Activated T-helper 17 cell treated with anti-CD3 and anti-CD28 coated beads, Interleukin-2, amount 50 U/mL, for 72 hours (primary cell): ENCODE measurements at places on chromosomes 5 and 9.

DNA sequence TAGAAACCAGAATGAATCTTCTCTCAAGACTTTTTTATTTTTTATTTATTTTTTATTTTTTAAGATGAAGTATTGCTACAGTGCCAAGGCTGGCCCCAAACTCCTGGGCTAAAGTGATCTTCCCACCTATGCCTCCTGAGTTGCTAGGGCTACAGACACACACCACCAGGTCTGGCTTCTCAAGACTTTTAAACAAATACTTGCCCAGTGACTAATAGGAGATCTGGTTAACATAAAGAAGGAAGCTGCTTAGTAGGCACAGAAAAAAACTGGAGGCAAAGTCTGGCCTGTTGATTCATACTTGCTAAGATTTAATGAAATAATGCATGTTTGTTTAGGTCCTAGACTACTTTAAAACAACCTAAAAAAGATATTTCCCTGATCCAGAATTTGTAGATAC is 43.8 kb downstream of the SLC38A9 start:
- no peak for ATAC-seq

DNA sequence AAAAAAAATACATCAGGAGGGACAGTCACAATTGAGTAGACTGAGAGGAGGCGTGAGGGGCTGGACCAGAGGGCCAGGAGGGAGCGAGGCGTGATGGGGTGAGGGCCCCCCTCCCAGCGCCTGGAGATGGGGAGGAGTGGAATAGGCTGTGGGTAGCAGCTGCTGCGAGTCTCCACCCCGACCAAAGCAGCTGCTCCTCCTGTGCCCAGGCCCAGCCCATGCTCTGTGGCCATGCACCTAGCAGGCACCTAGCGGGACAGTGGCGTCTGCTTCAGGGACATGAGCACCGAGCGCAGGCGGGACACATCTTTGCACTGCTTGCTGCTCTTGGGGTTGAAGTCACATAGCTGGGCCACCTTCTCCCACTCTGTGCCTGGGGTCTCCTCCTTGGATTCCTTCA is 4.0 kb downstream of the HIGD2A start:
- no peak for ATAC-seq

GRCh38 chr5:98940581-98940980 is 11.8 kb upstream of the CHD1 start:
- ATAC-seq: no peak

GRCh38 chr5:90506221-90506620 is 23.2 kb downstream of the LYSMD3 start:
- ATAC-seq: no peak

DNA sequence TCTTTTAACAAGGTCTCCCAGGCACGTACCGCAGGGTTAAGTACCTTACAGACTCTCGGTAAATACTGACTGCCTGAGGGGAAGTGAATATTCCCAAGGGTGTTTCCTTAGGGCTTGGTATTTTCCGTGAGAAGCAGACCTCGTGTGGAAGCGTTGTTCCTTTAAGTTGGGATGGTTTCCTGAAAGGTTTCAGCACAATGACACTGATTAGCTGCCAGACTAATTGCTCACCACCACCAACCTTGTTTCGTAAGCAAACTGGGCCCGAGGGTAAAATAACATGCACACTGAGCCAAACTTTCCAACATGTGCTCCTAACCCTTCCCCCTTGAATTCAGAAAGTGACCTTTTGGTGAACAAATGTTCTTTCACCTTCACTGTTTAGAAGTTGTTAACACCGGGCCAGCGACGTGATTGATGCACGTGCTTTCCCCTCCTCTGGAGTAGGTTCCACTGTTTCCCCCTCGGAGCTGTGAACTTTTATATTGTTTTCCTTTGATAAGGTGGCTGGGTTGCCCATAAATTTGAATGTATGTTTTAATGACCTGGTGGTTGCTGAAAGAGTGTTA is 128.1 kb upstream of the RPS23 start:
- ATAC-seq: no peak

- ATAC-seq: no peak
Measured at GRCh38 chr5:128924299-128924698, 41.0 kb upstream of the SLC27A6 start.

- ATAC-seq: no peak
Measured at GRCh38 chr5:159759791-159760290, 156.4 kb upstream of the ADRA1B start.

DNA sequence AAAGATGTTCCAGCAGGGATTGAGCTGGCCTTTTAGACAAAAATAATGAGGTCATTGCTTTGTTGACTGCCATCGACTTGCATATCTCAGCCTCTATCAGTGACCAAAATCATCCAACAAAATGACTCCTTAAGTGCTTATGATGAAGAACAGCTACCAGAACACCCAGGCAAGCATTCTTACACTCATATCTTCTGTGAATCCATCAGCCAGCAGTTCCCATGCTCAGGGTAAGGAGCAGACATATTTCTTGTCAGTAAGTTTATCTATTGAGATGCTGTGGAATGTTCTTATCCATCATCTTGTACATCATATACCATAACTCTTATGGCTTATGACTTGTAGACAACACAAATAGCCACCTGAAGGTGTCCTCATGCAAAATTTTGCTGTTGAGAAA is 20.2 kb upstream of the SPDL1 start:
- ATAC-seq: no peak

DNA sequence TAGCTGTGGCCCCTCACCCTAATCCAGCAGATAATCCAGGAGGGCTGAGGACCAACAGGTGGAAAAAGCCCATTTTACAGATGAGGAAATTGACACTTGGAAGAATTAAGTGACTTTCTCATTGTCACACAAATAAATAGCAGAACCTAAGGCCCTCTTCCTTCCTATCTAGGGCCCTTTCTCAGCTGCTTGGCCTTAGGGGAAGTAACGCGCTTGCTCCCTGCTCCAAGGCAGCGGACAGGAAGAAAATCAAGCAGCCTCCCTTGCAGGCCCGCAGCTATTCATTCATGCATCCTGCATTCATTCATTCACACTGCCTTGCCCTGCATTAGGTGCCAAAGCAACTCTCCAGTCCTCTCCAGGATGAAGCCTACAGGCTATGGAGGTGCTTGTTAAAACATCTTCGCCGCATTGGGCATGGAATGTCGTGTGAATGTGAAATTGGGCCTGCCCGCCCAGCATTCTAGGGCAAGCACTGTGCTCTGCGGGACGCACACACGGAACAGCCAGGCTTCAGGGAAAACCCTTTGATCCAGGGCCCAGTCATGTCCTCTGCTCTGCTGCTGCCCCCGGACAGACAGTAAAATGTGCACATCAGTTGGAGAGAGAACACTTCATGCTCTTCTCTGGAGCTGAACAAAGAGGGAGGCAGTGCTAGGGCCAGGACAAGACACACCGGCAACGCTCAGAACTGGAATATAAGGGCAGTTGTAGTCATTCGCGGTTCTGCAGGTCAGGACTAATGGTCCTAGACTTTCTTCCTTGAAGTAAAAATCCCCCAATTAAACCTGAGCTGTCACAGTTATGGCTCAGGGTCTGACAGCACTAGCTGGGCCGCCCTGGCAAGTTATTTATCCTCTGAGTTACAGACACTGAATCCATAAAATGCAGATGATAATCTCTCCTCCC is 166.0 kb downstream of the COL23A1 start:
- ATAC-seq: no peak
